ENCODE measurements at places on chromosomes 3 and 15.

GRCh38 chr3:105759442-105760078 is 109.3 kb downstream of the CBLB start:
- DNase-seq, result no peak

DNA sequence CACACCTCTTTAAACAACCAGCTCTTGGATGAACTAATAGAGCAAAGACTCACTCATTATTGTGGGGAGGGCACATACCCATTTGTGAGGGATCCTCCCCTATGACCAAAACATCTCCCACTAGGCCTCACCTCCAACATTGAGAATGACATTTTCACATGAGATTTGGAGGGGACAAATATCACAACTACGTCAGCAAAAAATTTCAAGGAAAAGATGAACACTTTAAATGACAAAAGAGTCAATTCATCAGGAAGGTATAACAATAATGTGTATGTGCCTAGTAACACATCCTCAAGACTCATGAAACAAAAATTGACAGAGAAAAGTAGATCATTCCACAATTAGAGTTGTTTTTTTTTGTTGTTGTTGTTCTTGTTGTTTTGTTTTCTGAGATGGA is 38.4 kb upstream of the CHD2 start:
- DNase-seq, result no peak

GRCh38 chr15:69074001-69074842 is 59.7 kb downstream of the NOX5 start:
- no peak for DNase-seq

DNA sequence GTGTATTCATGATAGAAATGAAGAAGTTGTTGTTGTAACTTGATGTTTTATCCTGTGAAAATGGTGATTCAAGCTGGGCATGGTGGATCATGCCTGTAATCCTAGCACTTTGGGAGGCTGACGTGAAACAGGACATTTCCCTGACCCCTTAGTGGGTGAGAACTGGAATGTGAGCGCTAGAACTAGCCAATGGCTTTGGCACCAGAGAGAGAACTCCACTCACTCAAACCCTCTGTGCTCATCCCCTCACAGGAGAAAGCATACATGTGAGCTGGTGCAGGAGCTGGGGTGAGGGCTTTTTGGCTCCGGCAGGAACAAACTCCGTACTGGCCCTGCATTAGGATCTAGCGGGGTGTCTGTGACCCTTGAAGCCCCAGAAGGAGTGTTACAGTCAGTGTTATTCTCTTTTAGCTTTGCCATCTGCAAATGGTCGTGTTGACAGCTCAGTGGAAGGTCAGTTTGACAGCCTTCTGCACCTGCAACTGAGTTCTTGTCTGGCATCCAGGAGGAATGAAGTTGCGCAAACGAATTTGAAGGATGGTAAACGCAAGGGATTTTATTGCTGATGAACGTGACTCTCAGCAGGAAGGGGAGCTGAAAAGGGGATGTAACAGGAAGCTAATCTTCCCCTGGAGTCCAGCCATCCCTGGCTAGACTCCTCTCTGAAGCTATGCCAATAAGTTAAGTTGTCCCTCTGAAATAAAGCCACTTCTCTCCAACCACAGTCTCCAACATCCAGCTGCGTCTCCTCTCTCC is 1016.6 kb upstream of the CADM2 start:
- DNase-seq, result no peak

DNA sequence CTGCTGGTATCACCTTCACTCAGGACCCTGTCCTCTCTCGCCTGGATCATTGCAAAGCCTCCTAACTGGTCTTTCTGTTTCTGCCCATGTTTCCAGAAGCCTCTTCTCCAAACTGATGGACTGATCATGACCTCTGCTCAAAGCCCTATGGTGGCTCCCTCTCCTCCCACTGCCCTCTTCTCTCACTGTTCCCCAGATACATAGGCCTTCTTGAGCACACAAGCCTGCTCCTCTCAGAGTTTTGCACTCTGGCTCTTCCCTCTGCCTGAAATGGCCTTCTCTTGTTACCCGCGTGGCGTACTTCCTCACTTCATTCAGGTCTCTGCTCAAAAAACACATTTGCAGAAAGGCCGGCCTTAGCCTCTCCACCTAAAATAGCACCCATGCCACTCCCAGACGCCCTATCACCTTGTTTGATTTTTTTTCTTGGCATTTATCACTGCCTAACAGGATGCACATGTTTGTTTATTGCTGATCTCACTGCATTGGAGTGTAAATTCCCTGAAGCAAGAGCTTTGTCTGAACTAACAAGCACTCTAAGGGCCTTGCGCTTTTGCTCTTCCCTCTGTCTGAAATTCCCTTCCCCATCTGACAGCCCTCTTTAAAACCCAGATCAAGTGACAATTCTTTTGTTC is 1.4 kb upstream of the ETFA start:
- no peak for DNase-seq

DNA sequence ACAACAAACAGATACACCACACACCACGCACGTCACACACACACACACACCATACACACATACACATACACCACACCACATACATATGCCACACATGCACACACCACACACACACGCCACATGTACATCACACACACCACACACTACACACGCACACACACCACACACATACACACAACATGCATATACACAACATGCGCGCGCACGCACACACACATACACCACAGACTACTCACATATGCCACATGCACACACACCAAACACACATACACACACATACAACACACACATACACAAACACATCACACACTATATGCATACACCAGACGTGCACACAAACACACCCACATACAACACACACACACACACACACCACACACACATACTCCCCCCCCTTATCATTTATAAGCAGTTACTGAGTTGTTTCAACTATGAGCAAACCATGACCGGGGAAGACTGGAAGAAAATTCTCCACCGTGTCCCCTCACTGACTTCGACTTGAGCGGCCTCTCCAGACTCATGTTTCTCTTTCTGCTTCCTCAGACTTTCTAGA is 126.7 kb upstream of the IQSEC1 start:
- DNase-seq, result no peak

DNA sequence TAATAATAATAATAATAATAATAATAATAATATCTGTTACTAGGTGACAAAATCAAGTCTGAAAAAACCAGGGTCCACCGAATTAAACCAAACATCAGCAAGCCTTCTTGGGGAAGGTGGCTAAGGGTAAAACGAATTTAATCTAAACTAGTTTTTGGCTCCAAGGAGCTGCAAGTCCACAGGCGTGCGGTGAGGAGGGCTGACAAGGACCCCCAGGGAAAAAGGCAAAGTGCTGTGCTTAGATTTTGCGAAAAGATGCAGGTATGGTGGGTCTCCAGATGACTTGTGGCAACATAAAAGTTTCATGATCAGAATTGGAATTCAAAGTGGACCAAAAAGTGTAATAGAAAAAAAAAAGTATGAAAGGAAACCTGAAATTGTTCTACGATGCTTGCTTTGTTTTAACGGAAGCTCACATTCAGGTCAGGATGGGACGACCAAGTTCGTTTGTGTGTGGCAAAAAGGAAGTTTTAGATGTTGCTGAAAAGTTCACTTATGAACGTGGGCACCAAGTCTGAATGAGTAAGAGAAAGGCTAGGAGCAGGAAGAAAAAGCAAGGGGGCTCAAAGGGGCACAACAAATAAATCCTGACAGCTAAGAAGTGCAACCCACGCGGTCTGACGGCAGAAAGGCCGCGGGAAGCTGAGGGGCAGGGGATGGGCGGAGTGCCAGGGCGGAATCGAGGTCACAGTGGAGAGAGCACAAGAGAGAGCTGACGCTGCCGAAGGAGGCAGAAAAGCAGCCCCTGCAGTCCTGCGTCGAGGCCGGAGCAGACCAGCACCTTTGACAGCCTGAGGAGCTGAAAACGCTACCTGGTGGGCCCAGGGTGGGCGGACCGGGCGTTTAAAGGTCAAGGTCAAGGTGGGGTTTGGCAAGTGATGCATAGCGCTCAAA is 1.1 kb downstream of the WDR82 start:
- DNase-seq, result peak; percentile 77

DNA sequence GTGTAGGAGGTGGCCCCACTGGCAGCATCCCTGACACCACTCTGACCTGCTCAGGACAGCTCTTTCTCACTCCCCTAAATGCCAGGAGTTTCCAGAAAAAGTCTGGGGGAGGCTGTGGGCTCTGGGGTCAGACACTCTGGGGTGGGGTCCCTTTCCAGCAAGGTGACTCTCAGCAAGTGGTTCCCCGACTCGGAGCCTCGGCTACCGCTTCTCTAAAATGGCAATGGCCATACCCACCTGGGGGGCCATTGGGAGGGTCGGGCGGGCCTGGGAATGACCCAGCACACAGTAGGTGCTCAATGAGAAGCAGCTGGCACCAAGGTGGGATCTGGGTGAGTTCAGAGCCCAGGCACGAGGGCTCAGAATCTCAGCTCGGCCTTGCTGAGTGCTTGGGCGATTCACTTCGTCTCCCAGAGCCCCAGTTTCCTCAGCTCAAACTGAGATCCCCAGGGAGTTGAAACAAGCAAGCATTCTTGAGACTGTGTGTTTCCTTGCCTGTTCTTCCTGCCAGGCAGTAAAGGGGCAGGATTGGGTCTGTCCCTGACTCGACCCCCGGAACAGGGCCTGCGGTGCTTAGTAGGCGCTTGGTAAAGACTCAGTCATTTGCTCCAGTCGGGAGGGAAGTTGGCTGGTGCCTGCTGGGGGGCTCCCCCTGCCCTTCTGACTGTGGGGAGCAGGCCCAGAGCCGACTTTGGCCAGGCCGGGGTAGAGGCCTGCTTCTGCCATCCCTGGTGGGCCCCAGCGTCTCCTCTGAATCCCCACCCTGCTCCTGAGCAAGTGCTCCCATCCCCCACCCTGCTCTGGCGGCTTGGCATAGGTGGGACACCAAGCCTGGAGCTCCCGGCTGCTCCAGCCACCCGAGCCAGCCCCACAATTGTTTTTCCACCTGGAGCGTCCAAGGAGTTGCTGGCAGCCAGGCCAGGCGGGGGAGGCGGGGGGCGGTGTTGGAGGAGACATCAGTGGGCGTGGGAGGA is 32.9 kb upstream of the FBLN2 start:
- no peak for DNase-seq

GRCh38 chr3:171393032-171393744 is 67.0 kb downstream of the TNIK start:
- DNase-seq, result no peak

DNA sequence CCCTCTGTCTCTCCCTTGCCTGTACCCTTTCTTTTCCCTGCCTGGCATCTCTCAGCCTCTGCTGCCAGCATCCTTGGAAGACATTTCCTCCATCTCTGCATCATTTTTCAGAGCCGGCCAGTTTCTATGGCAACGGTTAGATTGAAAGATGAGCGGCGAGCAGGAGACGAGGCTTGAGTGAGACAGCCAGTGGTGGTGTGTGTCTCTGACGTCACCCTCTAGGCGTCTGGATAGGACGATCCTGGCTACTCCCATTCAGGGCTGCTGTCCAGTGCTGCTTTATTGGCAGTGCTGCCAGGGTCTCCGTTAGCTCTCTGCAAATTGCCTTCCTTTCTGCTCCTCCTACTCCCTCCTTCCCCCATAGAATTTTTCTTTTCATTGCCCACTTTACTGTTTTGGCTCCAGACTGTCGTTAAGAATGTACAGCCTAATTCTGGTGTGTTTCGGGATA is 57.9 kb downstream of the TRAK1 start:
- no peak for DNase-seq

- no peak for DNase-seq
Measured at GRCh38 chr3:146543461-146544001, 876 bp downstream of the PLSCR1 start.

DNA sequence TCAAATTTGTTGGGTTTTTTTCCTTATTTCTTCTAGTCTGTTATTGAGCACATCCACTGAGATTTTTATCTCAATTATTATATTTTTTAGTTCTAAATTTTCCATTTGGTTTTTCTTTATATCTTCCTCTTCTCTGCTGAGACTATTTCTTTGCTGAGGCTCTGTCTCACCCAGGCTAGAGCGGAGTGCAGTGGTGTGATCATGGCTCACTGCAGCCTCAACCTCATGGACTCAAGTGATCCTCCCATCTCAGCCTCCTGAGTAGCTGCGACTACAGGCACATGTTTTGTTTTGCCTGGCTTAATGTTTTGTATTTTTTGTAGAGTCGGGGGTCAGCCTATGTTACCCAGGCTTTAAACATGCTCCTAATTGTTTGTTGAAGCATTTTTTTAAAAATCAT is 10.2 kb downstream of the CTDSPL start:
- DNase-seq, result no peak

- DNase-seq, result no peak
Measured at GRCh38 chr3:81013360-81013759, 748.1 kb downstream of the GBE1 start.

- no peak for DNase-seq
Measured at GRCh38 chr3:295166-295565, 98.6 kb downstream of the CHL1 start.

- no peak for DNase-seq
Measured at GRCh38 chr3:144815655-144816054, 844.0 kb downstream of the DIPK2A start.

GRCh38 chr3:171460725-171461524 is 720 bp upstream of the TNIK start:
- peak; percentile 48 for DNase-seq

GRCh38 chr3:190617185-190617584 is 103.3 kb downstream of the IL1RAP start:
- DNase-seq, result peak; percentile 2
